NCI-H1694 (cell line): ENCODE measurements at places on chromosomes 12 and 14.

- no peak for DNase-seq
Observed at GRCh38 chr12:97630875-97631274, 168.3 kb downstream of the RMST start.

GRCh38 chr14:100291305-100292075 is 14.8 kb downstream of the SLC25A29 start:
- DNase-seq = no peak

DNA sequence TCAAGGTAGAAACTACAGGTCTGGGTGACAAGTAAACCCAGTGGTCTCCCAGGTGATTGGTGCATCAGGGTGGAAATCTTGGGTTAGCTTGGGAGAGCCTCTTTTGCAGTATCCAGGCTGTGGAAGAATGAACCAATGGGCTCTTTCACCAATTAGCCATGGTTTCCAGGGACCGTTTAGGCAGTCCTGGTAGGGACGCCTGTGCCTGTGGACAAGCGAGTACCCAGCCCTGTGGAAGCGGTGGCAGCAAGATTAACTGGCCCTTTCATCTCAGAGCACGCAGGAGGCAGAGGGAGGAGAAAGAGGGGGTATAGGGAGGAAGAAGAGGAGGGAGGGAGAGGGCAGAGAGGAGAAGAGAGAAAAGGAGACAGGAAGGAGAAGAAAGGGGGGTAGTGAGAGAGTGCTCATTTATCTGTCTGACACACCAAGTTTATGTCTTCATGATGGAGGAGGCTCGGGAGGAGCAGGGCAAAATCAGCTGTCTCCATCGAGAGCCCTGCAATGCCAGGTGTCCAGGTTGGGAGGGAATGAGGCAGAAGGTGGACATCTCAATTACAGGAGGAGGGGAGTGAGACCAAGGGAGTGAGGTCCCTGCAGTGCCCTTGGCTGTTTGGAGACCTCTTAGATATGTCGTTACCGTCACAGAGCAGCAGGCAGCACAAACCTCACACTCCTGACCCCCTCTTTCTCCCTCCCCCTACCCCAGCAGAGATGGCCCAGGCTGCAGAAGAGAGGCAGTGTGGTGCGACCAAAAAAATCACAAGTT is 4.6 kb upstream of the ZDHHC22 start:
- no peak for DNase-seq

DNA sequence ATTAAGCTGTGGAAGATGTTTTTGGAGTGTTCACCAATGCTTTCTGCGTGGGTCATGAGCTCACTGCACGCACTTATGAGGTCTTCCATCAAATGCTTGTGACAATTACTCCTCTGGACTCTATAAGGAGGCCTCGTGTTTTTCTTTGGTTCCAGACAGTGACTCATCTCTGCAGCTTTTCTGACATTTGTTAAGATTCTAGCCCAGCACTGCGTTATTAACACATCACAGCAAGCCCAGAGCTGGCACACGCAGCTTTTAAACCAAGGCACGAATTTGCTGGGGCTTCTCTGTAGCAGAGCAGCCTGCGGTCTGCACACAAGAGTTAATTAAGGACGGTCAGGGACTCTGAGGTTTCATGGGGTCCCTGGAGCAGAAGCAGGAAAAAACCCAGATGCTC is 16.9 kb downstream of the MEG3 start:
- DNase-seq = no peak

GRCh38 chr14:99579903-99580571 is 24.0 kb downstream of the CCDC85C start:
- DNase-seq = no peak

DNA sequence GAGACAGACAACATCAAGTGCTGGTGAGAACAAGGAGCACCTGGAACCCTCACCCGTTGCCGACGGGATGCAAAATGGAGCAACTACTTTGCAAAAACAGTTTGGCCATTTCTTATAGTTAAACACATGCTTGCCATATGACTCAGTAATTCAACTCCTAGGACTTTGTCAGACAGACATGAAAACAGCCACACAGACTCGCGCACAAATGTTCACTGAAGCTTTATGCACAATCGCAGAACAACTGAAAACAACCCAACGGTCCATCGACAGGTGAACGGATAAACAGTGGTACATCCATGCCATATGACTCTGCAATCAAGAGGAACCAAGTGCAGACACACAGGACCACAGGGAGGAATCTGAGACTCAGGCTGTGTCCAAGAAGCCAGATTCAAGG is 30.8 kb downstream of the NCOR2 start:
- no peak for DNase-seq

GRCh38 chr12:4535871-4536270 is 2.8 kb upstream of the RAD51AP1 start:
- DNase-seq = no peak

DNA sequence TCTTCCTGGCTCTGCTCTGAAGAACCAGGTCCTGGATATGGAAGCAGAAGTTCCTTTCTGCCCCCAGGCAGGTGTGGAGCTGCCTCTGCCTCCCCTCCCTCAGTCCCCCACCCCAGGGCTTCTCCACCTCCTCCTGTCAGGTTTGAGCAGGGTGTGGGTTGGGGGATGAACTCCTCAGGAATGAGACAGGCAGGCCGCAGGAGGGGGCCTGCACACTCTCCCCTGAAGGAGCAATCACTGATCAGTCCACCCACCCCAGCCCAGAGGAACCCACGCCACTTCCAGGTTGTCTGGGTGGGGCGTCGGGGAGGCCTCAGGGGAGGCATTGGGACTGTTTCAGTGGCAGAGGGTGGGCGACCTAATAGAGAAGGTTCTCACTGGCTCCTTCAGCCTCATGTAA is 26.6 kb downstream of the FAIM2 start:
- no peak for DNase-seq

DNA sequence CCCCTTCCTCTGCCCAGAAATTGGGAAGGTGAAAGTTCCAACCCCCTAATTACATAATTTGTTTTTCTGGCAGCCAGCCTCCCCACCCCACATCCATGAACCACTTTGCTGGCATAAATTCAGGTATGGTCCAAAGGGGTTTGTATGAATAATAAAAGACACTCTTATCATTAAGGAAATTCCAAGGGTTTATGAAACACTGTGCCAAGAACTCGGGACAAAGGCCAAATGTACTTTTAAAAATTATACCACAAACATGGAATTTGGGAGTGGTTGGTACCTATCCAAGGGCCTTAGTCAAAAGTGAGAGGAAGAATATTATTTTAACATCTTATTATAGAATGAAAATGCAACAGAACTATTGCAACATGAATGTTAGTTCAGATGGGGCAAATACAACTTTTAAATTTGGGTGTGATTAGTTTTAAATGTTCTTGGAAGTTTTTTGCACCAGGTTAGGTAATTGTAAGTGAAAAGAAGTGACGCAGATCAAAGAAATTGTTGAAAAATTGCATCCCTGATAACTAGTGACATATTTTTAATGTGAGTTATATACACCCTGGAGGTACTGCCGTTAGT is 217.8 kb downstream of the TMEM117 start:
- no peak for DNase-seq

DNA sequence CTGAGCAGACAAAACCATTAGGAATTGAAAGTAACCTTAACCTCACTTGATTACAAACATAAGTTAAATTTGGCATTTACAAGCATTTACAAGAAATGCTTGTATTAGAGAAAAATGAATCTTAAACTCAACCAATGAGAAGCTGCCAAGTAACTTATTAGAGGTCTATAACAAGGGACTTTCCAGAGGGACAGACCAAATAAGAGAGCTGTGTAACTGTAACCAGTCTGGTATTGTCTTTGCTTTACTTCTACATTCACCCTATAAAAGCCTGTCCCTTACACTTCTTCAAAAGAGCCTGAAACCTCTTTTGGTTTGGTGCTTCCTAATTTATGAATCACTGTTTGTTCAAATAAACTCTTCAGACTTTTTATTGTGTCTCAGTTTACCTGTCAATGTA is 450.0 kb upstream of the FAR2 start:
- DNase-seq = no peak

DNA sequence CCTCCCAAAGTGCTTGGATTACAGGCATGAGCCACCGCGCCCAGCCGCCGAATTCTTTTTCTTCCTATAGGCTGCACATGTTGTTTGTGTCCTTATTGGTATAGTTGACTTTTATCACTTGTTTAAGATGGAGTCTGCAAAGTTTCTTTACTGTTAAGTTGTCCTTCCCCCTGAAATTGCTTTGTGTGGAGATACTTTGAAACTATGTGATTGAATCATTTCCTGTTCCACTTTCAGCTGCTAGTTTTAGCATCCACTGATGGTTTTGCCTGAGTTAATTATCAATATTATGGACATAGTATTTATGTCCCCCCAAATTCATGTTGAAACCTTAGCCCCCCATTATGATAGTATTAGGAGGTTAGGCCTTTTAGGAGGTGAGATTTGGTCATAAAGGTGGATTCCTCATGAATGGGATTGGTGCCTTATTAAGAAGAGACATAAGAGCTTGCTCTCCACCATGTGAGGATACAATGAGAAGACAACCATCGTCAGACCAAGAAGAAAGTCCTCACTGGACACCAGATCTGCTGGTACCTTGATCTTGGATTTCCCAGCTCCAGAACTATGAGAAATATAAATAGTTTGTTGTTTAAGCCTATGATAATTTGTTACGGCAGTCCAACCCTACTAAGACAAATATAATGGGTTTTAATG is 34.9 kb downstream of the PPHLN1 start:
- no peak for DNase-seq

GRCh38 chr14:74502236-74503019 is 8.9 kb downstream of the ISCA2 start:
- peak; percentile 79 for DNase-seq

GRCh38 chr12:124391340-124392261 is 96.7 kb downstream of the RFLNA start:
- DNase-seq = no peak

- no peak for DNase-seq
Observed at GRCh38 chr12:66629138-66629870, 49.6 kb downstream of the GRIP1 start.

DNA sequence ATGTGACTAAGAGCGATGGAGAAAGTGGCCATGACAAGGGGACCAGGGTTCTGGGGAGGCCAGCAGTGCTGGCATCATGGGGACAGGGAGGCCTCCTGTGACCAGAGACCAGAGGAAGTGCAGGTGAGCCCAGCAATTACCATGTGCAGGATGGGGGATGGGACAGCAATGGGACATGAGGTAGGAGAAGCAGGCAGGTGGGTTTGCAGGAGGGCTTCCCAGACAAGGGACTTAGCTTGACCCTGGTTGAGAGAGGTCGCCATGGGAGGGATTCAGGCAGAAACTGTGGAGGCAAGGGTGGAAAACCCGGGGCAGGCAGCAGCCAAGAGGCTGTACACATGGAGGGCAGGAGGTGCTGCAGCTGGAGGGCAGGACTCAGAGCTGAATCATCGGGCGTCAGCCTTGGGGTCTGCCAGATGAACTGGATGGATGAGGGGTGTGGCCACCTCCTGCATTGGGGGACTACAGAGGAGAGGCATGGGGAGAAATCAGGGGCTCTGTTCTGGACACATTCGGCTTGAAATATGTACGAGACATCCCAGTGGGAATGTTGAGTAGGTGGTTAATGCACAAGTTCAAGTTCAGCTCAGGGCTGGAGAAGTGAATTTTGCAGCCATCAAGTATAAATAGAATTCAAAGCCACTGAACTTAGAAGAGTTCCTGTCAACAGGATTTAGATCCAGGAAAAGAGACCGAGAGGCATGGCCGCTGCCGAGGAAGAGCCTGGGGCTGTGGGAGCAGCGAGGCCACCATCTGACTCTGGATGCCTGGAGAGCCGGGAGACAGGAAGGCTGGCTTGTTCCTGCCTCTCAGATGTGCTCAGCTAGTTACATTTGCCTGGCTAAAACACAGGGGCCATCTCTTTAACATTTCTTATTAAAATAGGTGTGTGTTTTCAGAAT is 36.6 kb downstream of the SFSWAP start:
- no peak for DNase-seq

DNA sequence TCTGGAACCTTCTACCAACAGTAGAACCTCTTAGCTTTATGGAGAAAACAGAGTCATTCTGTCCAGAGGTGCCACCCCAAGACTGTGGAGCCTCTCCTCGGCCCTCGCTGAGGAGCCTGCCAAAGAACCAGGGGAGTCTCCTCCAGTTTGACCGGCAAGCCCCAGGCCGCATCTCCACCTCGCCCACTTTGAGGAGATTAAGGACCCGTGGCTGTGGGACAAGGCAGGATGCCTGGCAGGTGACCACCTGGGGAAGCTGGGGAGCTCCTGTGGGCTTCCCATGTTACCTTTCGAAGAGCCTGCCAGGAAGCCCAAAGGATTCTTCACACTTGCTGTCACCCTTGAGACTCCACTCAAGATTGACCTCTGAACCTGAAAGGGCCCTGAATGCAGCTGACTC is 3.8 kb downstream of the PLEKHG7 start:
- DNase-seq = no peak

DNA sequence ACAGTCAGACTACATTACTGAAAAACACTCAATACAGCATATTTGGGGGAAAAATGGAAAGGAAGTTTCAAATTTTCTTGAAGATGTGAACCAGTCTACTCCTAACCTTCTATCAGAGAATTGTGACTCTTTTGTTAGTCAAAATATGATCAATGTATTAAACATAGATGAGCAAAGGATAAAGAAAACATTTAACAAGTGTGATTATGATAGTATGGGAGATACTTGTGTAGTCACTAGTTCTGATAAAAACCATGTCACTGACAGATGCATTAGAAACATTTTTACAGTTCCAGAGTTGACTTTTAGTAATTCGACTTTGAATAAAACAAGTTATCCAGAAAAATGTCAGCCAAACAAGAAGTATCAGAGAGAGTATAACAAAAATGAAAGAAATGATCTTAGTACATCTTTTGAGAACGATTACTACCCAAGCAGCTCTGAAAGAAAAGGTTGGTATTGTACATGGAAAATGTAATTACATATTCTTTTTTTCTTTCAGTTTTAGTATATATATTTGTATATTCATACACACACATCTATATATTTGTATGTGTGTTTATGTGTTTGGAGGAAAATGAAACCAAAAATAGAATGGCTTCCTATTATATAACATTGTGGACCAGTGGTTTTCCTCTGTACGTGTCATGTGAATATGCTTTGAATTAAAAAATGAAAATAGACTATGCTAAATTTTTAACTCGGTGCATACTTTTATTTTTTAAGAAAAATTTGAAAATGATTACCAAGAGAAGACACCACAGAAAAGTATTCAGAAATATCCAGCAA is 63.3 kb upstream of the ABCD2 start:
- DNase-seq = no peak

DNA sequence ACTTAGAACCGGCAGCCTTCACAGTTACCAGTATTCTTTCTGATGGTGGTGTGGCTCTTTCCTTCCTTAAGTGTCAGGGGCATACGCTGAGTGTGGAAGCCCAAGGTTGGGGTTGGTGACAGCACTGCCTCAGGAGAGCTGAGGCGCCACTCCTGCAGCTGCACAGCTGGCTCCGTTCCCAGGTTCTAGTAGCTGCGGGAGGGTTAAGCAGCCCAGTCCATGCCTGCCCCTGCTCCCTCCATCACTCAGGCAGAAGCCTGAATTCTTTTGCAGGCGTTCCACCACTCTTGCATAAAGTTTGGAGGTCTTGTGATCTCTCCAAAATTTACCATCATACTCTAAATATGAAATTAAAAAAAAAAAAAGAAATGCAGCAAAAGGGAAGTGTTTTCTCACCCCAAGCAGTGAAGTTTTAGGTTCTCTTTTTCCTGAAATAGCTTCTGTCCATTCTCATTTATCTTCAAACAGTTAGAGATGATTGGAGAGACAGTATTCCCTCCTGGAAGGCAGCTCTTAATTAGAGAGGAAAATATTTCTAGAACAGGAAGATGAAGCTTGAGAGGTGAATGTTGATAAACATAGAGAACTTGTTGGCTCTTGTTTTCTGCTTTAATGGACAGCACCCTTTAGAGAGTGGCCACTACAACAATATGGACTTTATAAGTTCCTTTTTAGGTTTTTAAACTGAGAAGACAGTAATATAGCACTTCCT is 136.1 kb downstream of the FGD4 start:
- peak; percentile 92 for DNase-seq

GRCh38 chr14:35231207-35231760 is 60.9 kb upstream of the PSMA6 start:
- DNase-seq = no peak
